ENCODE measurements at places on chromosomes 16 and 17.

DNA sequence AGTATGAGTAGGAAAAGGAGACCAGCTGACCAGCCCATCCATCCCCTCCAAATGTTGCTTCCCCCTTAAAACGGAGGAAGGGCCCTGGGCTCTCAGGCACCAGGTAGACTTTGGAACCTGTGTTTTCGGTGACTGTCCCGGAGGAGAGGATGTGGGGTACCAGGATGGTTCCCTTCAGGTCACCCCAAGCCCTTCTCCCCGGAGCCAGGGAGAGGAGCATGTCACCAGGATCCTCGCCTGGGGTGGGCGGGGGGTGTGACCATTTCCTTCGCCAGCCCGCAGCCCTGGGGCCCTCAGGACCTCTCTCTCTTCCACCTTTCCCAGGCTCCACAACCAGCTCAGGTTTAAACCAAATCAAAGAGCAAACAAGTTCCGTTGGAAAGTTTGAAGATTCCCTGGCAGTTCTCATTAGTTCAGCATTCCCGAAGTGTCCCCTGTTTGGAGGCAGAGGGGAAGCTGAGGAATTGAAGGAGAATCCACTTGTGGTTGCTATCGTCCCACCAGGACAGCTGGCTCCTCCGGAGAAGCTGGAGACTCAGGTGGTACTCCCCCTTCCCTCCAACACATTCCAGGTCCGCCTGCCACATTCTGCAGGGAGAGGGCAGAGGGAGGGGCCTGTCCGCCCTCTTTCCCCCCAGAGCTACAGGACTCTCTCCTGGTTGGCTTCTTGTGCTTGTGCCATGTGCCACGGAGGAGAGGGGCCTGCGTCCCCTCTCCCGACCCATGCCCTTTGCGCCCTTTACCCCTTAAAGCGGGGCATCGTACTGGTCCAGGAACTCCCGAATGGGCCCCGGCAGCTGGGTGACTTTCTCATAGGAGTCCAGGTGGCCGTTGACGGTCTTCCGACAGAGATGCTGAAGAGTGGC lies 2.0 kb downstream of the SOCS3 start:
- DNase-seq, result no peak

DNA sequence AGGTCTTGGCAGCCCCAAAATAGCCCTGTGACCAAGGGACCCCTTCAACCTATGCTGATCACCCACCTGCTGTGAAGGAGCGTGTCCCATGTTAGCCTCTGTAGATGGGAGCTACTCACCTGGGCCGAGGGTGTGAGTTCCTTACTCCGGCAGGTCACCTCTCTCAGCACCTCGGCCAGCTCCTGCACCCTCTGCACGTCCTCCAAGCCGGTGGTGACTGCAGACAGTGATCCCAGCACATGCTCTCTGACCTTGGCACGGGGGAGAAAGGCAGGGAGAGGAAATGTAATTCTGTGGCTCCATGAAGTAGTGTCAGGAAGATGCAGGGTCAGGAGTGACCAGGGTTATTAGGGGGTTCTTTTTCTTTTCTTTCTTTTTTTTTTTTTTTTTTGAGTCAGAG lies 67.7 kb upstream of the BCO1 start:
- no peak for DNase-seq

GRCh38 chr17:6480303-6480675 lies 36.0 kb downstream of the PIMREG start:
- no peak for DNase-seq

DNA sequence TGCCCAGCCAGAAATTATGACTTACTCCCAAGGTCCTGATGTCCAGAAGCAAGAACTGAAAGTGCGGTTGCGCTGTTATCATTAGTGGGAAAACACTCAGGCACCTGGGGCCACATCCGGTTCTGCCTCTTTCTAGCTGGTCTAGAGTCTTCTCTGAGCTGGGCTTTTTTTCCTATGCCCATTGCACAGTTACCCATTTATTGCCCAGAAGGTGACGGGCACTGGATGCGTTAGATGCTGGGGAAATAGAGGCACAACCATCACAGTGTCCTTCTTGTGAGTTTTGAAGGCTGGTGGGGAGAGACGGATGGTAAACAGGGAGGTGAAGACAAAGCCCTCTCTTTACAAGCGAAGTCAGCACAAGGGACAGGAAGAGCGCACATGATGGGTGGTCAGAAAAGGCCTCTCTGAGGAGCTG lies 37.7 kb downstream of the PLCG2 start:
- DNase-seq, result no peak

DNA sequence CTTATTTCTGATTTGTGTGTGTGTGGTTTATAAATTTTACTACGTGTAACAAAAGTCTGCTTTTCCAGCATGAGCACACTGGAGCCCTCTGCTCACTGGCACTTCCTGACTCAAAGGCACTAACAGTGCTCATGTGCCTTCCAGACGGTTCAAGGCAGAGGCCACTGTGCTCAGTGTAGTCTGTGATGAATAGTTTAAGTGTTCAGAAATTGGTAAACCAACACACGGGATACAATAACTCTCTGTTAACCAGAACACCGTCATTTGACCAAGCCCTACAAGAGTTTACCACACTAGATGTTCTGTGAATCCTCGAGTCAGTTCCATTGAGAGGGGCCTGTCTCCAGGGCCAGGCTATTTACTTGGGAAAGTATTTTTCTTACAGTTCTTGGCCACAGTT lies 191.9 kb downstream of the MRTFB start:
- no peak for DNase-seq

All from activated T-cell treated with anti-CD3 and anti-CD28 coated beads for 48 hours (primary cell).